ENCODE measurements at places on chromosomes 4 and X.

DNA sequence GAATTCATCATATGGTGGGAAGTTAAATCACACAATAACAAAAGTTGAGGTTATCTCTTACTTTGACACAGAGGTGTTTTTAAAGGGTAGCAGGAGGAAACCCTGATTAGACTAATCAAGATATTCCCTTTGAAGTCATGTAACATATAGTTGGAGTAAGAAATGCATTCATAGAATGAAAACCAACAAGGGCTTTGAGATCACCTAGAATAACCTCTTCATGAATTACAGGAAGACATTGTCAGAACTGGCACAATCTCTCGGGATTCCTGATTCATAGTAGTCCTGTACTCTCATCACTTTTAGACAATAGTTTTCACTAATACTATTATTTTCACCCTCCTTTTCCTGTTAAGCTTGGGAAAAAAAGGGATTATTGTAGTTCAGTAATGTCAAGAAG, 170.2 kb downstream of the PPP3CA start:
- no peak for DNase-seq

- no peak for DNase-seq
Observed at GRCh38 chrX:68684919-68685304, 37.4 kb downstream of the STARD8 start.

GRCh38 chr4:81257021-81257420, 42.0 kb upstream of the PRKG2 start:
- DNase-seq, result no peak

- no peak for DNase-seq
Observed at GRCh38 chrX:46577221-46578005, 3.8 kb downstream of the CHST7 start.

DNA sequence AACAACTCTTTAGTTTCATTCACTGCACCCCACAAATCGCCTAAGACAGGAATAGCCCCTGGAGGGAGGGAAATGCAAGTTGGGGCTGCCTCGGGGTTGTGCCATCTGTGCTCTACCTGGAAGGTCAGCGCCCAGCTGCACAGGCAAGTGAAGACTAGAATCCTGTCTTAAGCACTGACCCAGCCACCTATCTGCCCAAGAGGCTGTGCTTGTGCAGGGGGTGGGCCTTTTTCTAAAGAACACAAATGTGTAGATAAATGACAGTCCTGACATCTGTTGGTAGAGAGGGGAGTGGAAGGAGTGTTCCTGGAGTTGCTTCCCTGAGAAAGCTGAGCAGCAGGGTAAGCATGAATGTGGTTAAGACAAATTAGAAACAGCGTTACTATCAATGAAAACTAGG, 15.7 kb downstream of the ZNF518B start:
- DNase-seq, result no peak

DNA sequence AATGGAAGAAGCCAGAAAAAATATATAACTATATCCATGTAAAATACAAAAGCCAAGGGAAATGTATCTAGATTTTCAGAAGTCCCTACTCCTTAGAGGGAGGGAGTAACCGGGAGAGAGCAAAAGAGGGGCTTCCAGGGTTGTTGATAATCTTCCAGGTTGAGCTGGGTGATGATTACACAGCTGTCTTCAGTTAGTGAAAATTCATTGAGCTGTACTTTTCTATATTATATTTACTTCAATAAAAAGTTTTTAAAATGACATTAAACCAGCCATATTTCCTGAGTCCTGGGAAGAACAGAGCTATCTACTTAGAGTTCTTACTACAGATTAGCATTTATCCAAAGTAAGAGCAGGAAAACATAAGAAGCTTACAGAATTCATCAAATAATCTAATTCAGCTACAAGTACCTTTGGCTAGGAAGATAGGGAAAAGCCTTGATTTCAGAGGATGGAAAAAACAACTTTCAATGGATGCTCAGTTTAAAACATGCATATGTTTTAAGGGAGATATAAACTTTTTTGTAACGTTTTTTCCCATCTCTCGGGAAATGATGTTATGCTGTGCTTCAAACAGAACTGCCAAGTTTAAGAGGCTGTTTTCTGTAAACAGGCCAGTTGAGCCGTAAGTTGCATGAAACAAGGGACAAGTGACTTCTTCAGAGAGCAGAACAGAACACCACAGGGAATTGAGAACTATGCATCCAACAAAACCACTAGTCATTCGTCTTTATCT, 204.6 kb downstream of the SCFD2 start:
- no peak for DNase-seq

- DNase-seq, result no peak
Observed at GRCh38 chr4:142330311-142330710, 515.8 kb downstream of the INPP4B start.

DNA sequence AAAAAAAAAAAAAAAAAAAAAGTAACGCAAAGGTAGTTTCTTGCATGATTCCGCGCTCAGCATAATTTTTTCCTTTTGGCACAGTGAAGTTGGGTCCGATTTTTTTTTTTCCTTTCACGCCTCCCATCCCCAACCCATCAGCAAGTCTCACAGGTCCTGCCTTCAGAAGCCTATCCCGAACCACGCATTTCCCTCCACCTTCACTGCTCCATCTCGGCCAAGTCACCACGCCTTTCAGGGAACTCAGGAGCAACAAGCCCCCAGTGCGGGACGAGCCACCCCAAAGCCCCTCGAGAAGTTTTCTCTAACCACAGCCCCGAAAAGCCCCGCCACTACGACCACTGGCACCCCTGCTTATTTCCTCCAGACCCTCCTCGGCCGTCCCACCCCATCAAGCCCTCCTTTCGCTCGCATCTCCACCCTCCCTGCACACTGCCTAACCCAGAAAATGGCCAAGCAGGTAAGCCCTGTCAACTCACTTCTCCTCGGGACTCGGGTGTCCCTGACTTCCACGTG, 1.0 kb downstream of the SLBP start:
- no peak for DNase-seq

- no peak for DNase-seq
Observed at GRCh38 chrX:20270562-20270890, 3.8 kb upstream of the RPS6KA3 start.

- no peak for DNase-seq
Observed at GRCh38 chr4:17758485-17758884, 22.9 kb downstream of the FAM184B start.

Data from activated T-cell treated with anti-CD3 and anti-CD28 coated beads for 48 hours (primary cell).